ENCODE measurements at places on chromosomes 12 and 14. TPM values are rescaled to one million over a fixed set of nuclear protein-coding genes. Genes with fewer than 3 reads are reported as not detected.

- DNase-seq, result no peak
- H3K36me3 ChIP-seq, result no peaks in the 10 kb centered on the region
- no peaks in the 10 kb centered on the region for H3K27me3 ChIP-seq
These were observed 7.4 kb downstream of the TCP11L2 start for GRCh38 chr12:106309671-106310505.

- H3K27me3 ChIP-seq, result peaks cover 97% of the 10 kb centered on the region
- H3K36me3 ChIP-seq, result no peaks in the 10 kb centered on the region
- H3K27ac ChIP-seq, result no peak overlapping the region
- no peak for DNase-seq
- peak overlapping the region; percentile 72 for H3K4me3 ChIP-seq
These were observed 3.2 kb downstream of the SIX6 start for GRCh38 chr14:60512126-60512525.

DNA sequence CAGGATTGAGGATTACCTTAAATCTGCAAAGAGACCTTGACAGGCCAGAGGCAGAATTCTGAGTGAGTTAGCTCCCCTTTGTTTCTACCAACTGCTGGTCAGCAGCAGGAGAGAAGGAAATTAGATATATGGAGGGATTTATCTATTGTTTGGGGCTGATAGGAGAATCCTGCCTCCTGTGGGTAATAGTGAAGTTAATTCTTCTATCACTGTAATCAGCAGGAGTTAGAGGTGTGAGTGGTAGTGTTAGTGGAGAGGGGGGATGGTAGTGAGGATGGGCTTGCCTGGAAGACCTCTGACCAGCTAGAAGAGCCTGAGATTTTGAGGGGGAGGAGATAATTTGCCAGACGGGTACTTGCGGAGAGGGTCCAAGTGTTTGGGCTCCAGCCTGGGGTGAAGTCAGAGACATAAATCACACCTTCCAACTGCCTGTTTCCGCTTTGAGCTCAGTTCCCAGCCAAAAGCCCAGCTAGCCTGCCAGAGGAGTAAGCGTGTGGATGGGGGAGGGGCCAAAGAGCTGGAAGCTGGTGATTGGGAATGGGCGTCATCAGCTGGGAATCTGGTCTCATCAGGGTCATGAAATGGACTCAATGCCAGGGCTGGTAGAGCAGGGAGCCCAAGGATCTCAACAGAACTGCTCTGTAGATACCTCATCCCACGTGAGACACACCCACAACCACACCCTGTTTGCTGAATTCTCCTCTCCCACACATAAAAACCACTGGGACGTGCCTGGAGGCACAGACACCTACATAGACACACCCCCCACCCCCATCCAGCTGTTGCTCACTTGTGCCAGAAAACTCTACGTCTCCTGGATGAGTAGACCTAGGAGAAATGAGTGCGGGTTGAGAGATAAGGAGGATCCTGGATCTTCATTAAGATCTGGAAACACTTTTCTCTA, 13.1 kb upstream of the ITGA5 start:
- no peak overlapping the region for H3K27ac ChIP-seq
- H3K36me3 ChIP-seq, result no peaks in the 10 kb centered on the region
- H3K4me1 ChIP-seq, result peaks cover 43% of the 10 kb centered on the region
- peak overlapping the region; percentile 5 for H3K4me3 ChIP-seq

DNA sequence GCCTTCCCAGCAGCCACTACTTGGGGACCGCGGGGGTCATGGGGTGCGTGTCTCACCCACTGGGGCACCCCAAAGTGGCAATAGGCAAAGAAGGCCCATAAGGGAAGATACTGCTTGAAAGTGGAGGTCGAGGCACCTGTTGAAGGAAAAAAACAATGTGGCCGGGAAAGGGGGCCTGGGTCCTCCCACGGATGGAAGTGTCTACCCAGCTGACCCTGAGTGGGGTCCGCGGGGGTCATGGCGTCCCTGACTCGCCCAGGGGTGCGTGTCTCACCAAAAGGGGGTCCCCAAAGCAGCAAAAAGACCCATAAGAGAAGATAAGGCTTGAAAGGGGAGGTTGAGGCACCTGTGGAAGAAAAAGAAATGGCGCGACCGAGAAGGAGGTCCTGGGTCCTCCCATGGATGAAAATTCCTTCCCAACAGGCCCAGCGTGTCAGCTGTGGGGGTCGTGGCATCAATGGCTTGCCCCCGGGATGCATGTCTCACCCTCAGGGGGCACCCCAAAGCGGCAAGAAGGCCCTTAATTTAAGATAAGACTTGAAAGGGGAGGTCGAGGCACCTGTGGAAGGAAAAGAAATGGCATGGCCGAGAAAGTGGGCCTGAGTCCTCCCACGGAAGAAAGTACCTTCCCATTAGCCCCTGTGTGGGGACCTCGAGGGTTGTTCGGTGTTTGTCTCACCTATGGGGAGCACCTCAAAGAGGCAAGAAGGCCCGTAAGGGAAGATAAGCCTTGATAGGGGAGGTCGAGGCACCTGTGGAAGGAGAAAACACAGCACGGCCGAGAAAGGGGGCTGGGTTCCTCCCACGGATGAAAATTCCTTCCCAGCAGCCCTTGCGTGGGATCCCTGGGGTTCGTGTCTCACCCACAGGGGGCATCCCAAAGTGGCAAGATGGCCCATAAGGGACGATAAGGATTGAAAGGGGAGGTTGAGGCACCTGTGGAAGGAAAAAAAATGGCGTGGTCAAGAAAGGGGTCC, 266.0 kb downstream of the ALG10 start:
- H3K4me3 ChIP-seq, result no peak overlapping the region
- H3K27ac ChIP-seq, result no peak overlapping the region
- H3K36me3 ChIP-seq, result peaks cover 83% of the 10 kb centered on the region
- no peaks in the 10 kb centered on the region for H3K4me1 ChIP-seq

DNA sequence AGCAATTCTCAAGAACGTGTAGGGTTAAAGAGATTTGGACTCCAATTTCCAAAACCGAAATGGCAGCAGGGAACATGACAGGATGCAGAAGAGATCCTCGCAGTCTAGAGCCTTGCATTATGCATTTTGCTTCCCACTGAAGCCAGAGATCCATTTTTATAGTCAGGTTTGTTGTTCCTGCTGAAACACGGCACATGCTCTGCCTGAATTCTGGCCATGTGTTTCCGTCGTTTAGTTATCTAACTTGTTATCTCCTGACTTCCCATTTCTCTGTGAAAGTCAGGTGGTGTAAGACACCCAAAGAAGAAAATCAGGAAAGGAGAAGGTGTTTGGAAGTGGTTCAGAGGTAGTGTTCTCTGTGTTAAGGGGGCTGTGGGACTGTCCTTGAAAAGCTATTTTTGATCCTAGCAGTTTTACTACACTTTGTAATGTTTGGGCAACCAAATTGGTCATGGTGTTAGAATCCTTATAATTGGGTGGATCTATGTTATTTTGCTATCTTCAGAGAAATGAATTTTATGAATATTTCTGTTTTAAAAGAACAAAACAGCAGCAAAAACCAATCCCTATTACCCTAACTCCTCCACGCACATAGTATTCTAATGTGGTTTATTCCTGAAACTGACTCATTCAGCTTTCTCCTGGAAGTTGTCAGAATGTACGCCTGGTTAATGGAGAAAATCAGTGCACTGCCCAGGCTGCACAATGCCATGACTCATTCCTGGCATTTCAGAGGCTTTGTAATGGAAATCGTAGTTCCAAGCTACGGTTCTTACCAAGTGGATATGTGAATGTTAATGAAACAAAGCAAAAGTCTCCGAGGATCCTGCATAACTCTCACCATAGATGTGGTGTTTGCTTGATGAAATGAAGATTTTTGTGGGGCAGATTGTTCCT, 110.1 kb downstream of the SAMD4A start:
- DNase-seq, result peak; percentile 28
- peaks cover 64% of the 10 kb centered on the region for H3K4me1 ChIP-seq
- H3K4me3 ChIP-seq, result peak overlapping the region; percentile 26
- no peaks in the 10 kb centered on the region for H3K27me3 ChIP-seq
- H3K27ac ChIP-seq, result peak overlapping the region; percentile 99

DNA sequence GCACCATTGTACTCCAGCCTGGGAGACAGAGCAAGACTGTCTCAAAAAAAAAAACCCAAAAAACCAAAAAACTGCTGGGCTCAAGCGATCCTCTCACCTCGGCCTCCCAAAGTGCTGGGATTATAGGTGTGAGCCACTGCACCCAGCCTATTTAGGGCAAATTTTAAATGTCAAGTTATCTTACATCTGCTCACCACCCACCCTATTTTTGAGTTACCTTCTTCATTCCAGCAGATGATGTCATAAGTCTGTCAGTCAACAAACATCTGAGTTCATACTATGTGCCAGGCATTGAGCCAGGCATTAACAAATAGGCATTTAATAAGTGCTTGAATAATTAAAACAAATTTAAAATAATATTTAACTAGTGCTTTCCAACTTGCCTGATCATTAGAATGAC, 21.5 kb downstream of the BATF start:
- DNase-seq, result no peak
- H3K27me3 ChIP-seq, result no peaks in the 10 kb centered on the region
- no peaks in the 10 kb centered on the region for H3K4me1 ChIP-seq

DNA sequence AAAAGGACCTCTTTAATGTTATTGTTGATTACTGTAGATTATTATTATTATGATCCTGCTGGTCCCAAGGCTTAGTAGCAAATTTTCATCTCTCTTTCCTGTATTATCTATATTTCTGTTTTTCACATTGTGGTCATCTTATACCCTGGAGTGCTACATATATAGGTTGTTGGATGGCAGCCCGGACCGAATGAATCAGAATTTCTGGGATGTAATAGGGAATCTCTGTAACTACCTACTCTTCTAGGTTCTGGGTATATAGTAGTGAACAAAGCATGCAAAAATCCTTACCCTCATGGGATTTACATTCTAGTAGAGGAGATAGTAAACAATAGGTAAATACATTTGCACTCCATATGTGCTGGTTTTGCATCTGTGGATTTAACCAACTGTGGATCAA, 31.4 kb downstream of the NUBPL start:
- no peak overlapping the region for H3K27ac ChIP-seq
- peaks cover 3% of the 10 kb centered on the region for H3K4me1 ChIP-seq
- no peaks in the 10 kb centered on the region for H3K27me3 ChIP-seq
- DNase-seq, result no peak
- no peaks in the 10 kb centered on the region for H3K36me3 ChIP-seq

DNA sequence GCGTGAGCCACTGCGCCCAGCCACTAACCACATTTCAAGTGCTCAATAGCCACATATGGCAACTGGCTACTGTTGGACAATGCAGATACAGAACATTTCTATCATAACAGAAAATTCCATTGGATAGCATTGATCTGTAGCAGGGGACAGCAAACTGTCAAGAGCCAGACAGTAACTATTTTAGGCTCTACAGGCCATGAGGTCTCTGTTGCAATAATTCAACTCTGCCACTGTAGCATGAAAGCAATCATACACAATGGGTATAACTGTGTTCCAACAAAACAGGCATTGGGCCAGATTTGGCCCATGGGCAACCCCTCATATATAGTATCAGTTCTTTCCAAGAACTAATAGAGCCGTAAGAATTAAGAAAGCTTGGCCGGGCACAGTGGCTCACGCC, 8.0 kb downstream of the CSRNP2 start:
- no peak overlapping the region for H3K27ac ChIP-seq
- no peak overlapping the region for H3K4me3 ChIP-seq
- DNase-seq, result no peak
- peaks cover 29% of the 10 kb centered on the region for H3K36me3 ChIP-seq
- H3K4me1 ChIP-seq, result no peaks in the 10 kb centered on the region

DNA sequence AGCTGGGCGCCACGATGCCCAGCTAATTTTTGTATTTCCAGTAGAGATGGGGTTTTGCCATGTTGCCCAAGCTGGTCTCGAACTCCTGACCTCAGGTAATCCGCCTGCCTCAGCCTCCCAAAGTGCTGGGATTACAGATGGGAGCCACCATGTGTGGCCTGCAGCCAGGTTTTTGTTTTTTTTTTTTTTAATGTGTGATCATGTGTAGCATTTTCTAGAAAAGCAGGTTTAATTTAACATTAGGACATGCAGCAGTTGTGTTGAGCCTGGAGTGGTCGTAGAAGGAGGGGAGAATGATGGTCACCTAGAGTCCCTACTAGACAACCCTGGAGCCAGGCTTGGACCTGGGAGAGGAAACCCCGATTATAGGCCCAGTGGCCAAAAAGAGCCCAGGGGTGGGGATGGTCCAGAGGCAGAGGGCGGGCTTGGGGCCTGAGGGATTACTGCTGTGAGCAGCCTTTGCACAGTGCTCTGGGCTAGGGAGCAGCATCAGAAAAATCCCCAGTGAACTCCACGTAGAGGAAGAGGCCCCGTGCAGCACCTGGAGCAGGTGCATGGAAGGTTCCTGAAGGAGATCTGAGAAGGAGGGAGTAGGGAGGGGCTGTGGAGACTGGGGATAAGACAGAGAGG, 13.6 kb downstream of the DLK1 start:
- DNase-seq, result no peak
- no peaks in the 10 kb centered on the region for H3K36me3 ChIP-seq
- no peak overlapping the region for H3K4me3 ChIP-seq
- H3K27ac ChIP-seq, result no peak overlapping the region
- no peaks in the 10 kb centered on the region for H3K27me3 ChIP-seq

- H3K4me3 ChIP-seq, result no peak overlapping the region
- DNase-seq, result no peak
- peaks cover 16% of the 10 kb centered on the region for H3K36me3 ChIP-seq
- H3K4me1 ChIP-seq, result peaks cover 54% of the 10 kb centered on the region
These were observed 23.7 kb downstream of the MFAP5 start for GRCh38 chr12:8638951-8639350.

DNA sequence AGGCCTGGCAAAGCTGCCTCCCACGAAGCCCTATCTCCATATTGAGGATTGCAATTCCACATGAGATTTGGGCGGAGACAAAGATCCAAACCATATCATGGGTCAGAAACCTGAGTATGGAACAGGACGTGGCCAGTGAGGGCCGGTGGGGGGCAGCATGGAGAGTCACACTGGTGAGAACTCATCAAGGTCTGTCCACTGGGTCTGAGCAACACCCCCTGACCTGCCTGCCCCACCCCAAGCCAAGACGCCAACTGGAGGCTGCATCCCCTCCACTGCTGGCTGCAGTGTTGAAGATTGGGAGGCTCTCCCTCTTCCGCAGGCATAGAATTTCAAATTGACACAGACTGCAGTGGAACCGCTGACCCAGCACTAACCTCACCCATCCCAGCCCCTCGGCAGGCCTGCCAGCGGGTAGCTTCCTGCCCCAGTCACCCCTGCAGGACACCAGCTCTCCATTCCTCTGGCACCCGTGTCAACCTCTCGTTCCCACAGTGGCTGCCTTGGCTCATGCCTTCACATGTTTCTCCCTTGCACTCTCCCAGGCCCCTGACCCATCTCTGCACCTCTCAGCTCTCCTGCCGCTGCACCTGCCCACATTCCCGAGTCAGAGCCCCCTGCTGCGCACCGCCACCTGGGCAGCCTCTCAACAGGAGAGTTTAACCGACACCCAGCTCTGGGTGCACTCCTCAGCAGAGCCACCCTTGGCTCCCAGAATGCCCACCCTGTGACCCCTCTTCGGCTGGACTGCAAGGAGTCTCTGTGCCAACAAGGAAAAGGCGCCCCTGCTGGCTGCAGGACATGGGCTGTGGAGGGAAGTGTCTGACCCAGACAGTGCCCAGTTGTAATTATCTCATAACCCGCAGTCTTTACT, 45.2 kb upstream of the PPP2R5C start:
- H3K27ac ChIP-seq, result 0 out of 2 replicates have a peak overlapping the region, but pooled peaks have one; percentile 66
- H3K27me3 ChIP-seq, result peaks cover 5% of the 10 kb centered on the region
- no peaks in the 10 kb centered on the region for H3K36me3 ChIP-seq
- H3K4me1 ChIP-seq, result peaks cover 17% of the 10 kb centered on the region
- DNase-seq, result no peak

The OTX2 gene
- total RNA-seq, result 30.1 TPM

The POLE gene
- total RNA-seq, result 126 TPM

The KCTD10 gene
- total RNA-seq, result 37.6 TPM

The BDKRB2 gene
- 0.18 TPM for total RNA-seq

The PMEL gene
- 72.2 TPM for total RNA-seq

The PTPRQ gene
- not detected for total RNA-seq

The GATC gene
- total RNA-seq, result 33.9 TPM

The TMEM117 gene
- 1.4 TPM for total RNA-seq

The CELA1 gene
- not detected for total RNA-seq

The GPX2 gene
- 1.0 TPM for total RNA-seq

The SMARCC2 gene
- 77.9 TPM for total RNA-seq

The LTA4H gene
- total RNA-seq, result 172 TPM

The GARIN6 gene
- not detected for total RNA-seq
